ENCODE measurements at places on chromosomes 6 and 20.
A peak's percentile ranks its signal among the peaks of the same experiment; 100 is the strongest.

DNA sequence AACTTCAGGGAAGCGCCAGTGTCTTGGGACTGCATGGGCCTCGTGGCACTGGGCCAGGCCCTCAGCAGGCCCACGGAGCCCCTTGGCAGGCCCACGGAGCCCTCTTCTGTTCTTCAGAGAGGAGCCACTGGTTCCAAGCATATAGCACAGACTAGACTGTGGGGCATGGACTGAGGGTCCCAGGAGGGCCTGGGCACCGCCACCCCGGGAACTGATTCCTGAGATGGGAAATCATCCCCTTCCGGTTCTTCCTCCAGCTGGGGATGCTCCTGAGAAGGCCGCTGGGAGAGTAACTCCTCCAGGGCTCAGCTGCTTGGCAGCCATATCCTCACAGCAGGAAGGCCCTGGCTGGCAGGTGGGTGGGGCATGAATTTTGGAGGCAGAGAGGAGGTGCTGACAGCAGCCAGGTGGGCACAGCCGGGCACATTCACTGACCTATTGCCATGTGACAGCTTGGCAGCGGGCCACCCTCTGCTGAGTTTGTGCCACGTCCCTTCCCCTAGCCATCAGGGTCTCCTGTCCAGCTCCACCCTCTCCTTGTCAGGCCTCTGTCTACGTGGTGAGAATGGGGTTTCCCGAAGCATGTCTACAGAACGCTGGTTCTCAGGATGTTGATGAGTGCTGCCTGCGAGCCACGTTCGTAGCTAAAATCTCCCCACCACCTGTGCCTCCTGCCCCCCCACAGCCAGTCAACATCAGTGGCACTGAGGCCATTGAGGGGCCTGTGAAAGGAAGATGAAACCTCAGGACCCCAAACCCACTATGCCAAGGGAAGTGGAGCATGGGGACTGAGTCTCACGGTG is 152.1 kb downstream of the TAF4 start:
- DNase-seq: no peak

GRCh38 chr20:18857640-18858039 is 44.1 kb downstream of the SCP2D1 start:
- no peak for DNase-seq

DNA sequence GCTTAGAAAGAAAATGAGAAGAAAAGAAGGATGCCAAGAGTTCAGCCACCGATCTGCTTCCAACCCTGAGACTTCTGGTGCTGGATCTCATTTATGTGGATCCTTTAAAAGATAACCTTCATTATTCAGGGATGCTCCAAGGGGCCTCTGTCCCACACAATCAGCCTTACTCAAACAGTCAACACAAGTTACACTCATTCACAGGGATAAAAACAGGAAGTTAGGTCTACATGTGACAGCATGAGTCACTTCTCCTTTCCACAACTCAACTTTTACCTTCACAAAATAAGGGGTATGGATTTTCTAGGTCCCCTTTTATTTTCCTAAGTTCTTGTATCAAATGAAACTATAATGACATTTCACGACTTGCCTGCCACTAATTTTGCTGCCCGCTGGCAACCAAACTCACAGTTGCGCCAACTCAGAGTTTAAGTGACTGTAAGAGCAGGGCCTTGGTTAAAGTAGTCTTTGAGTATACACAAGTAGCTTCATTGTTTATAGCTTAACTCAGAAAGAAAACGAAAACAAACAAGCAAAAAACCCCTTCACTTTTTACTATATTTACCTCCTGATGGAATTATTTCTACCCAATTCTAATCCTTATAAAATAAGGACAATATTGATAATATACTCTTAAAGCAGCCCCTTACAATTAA is 278.8 kb upstream of the RUNX2 start:
- DNase-seq: no peak

GRCh38 chr20:57657535-57658446 is 37.6 kb upstream of the ZBP1 start:
- DNase-seq: no peak

- peak; percentile 83 for DNase-seq
These were observed 20.8 kb upstream of the HCK start for GRCh38 chr20:32031007-32031958.

GRCh38 chr20:34022151-34022838 is 28.6 kb downstream of the RALY start:
- DNase-seq: peak; percentile 19

- no peak for DNase-seq
These were observed 345.6 kb downstream of the CDC5L start for GRCh38 chr6:44733126-44733525.

DNA sequence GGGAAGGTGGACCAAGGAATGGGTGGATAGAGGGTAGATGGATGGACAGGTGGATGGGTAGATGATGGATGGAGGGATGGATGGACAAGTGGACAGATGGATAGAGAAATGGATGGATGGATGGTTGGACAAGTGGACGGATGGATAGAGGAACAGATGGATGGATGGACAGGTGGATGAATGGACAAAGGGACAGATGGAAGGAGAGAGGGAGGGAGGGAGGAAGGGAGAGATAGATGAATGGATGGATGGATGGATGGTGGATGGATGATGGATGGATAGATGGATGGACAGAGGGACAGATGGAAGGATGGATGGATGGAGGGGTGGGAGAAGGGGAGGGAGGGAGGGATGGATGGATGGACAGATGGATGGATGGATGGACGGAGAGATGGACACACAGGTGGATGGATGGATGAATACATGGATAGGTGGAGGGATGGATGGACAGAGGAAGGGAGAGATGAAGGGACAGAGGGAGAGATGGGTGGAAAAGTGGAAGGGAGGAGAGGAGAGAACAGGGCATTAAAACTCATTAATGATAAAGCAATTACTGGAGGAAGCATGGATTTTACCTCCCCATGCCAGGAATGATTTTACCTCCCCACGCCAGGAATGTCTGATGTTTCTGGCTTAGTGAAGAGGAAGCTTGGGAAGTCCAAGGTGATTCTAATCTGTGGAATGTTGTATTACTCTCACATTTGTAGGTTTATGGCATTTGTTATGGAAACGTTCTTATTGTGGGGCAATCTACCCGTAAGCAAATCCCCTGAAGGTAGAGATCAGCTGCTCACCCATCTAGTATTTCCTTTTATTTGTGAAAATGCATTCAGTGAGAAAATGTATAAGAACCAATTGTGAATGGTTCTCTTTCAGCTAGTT is 383.3 kb downstream of the TAF4 start:
- peak; percentile 43 for DNase-seq

DNA sequence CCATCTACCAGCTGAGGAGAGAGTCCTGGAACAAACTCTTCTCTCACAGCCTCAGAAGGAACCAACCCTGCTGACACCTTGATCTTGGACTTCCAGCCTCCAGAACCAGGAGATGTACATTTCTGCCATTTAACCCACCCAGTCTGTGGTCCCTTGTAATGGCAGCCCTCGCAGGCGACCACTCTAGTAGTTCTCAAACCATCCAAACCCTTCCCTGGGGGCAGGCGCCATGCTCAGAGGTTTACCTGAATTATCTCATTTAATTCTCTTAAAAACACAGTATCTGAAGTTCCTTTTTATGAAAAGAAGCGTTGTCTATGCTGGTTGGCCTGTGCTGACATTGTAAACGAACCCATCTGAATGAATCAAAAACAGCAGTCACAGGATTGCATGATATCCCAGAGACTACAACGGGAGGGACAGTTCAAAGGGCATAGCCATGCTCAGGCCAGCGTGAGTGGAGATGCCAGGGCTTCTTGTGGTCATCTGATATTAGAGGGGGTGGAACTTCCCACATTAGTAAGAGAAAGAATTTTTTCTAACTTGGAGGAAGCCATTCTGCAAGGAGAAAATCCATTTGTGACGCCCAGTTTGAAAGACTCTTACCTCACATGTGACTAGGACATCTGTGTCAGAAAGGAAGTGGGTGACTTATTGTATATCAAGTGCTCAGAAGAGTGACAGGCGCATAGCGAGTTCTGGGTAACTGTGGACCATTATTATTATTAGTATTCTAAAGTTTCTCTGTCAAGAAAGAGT is 17.2 kb upstream of the TAGAP start:
- no peak for DNase-seq

DNA sequence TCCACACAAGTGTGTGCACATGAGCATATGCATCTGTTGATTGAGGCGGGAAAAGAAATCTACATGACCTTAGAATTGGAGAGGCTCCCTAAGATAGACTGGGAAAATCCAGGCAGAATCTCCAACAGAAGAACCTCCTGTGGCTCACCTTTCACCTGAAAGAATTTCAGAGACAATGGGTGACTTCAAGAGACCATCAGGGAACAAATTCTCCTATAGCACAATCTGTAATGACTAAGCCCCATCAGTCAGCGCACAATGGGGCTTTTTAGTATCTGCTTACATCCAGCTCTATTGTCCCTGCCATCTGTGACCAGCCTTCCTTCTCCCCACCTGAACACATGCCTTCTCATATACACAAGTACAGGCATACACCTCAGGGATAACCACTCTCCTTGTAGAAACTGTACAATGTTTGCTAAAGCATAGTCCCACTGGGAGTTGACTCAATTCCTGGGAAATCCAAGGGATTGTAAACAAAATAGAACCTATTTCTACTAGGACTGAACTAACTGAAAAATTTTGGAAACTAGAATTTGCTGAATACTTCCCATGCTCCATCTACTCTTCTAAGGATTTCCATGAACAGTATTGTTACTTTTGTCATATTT is 150.8 kb upstream of the STXBP5 start:
- DNase-seq: peak; percentile 9

DNA sequence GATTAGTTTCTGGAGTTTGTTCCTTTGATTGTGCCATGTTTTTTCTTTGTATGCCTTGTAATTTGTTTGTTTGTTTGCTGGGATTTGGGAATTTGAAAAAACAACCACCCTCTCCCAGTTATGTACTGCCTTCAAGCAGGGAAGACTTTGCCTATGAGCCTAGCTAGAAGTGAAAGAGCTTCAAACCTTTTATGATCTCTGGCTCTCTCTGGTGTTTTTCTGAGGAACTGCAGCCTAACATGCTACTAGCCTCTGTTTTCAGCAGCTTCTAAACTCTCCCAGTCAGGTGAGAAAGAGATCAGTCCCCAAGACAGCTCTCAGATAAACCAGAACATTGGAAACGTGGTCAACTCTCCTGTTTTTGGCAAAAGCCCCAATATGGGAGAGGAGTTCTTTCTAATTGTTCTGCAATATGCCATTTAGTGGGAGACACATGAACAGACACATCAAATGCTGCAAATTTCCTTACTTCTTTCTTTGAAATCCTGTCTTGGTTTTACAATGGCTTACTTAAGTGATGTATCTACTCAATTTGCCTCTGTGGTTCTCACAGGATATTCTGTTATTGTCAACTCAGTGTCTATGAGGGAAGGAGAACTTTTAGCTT is 58.9 kb upstream of the SERINC1 start:
- peak; percentile 42 for DNase-seq

DNA sequence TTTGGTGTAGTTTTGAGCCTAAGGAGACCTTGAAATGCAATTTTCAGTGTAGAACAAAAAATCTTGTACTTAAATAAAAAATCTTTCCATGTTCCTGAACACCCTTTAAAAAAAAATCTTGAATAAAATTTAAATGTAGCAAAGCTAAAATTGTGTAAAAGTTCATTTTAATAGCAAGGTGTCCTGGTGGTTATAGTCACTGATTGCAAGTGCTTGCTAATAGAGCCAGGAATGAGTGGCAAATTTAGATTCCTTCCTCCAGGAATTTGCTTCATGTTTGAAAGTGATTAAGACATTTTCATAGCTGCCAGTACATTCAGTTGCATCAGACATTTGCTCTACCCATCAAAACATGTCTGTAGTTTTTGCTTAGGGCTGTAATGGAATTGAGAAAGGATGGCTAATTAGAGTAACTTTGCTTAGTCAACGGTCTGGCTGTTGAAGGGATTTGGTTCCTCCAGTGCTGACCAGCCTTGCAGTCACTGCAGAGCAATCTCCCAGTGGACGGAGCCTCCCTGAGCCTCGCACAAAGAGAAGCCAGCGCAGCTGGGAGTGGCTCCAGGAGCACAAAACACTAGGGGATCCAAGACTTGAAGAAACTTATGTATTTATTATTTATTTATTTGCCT is 36.5 kb downstream of the AKAP12 start:
- peak; percentile 91 for DNase-seq

DNA sequence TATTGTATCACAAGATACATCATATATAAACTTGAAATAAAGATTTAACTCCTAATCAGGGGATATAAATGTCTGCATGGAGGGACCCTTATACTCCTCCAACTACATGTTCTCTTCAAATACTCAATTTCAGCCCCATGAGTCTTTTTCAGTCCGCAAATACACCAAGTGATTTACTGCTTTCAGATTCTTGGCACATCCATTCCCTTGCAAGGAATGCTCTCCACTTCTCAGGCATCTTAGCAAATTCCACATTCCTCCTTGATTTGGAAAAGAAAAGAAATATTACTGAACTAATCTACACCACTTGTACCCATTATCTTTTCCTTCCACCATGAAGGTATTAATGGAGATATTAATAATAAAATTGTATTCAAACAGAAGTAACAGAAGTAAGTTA is 999.4 kb upstream of the GJE1 start:
- peak; percentile 56 for DNase-seq

GRCh38 chr6:138645976-138646640 is 127.5 kb upstream of the CCDC28A start:
- DNase-seq: no peak

All from fibroblast of skin of right quadriceps (primary cell).